Ammon's horn (tissue), 1 donor: ENCODE measurements at places on chromosomes 3 and 15.
A peak's percentile ranks its signal among the peaks of the same experiment; 100 is the strongest.

DNA sequence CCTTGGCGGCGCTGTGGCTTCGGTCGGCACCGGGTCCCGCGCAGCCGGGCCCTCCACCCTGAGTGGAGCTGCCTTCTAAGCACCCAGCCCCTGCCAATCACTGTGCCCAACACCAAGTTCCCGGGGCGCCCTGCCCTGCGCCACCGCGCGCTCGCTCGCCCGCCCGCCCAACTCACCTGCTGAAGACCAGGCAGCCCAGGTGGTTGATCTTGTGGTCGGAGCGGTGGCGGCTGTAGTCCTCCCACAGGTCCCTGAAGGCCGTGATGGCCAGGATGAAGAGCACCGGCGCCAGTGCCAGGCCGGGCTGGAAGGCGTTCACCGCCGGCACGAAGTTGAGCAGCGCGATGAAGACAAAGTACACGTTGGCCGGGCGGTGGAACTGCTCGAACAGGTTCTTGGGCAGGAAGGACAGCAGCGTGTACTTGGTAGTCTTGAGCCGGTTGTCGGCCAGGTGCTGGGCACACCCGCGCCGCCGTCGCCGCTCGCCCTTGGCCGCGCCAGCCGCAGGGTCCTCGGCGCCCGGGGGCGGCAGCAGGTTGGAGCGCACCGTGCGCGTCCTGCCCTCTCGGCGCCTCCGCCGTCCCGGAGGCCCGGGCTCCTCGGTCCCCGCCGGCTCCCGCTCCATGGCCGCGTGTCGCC, 536 bp downstream of the ATP10A start:
- no peak for DNase-seq

DNA sequence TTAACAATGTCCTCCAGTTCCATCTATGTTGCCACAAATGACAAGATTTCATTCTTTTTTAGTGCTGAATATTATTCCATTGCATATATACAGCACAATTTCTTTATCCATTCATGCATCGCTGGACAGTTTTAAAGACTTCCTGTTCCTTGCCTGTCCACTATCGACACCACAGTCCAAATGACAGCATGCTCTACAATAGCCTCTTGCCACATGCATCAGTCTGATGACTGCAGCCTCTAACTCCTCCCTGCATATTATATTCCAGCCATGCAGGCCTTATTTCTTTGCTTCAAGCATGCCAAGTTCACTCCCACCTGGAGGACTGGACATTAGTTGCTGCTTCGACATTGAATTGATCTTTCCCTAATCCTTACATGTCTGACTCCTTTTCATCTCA, 306.2 kb downstream of the FOXP1 start:
- DNase-seq: no peak

- no peak for DNase-seq
These were observed 8.4 kb downstream of the KBTBD8 start for GRCh38 chr3:67006460-67006859.

DNA sequence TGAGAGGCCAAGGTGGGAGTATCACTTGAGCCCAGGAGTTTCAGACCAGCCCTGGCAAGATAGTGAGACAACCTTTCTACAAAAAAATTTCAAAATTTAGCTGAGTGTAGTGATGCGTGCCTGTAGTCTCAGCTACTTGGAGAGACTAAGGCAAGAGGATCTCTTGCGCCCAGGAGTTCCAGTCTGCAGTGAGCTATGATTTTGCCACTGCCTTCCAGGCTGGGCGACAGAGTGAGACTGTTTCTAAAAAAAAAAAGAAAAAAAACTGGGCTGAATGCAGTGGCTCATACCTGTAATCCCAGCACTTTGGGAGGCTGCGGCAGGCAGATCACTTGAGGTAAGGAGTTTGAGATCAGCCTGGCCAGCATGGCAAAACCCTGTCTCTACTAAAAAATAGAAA, 14.0 kb upstream of the PIK3CB start:
- DNase-seq: no peak

GRCh38 chr3:43399034-43399433, 112.7 kb downstream of the SNRK start:
- no peak for DNase-seq

GRCh38 chr3:114660808-114661207, 367.0 kb downstream of the TIGIT start:
- DNase-seq: no peak

DNA sequence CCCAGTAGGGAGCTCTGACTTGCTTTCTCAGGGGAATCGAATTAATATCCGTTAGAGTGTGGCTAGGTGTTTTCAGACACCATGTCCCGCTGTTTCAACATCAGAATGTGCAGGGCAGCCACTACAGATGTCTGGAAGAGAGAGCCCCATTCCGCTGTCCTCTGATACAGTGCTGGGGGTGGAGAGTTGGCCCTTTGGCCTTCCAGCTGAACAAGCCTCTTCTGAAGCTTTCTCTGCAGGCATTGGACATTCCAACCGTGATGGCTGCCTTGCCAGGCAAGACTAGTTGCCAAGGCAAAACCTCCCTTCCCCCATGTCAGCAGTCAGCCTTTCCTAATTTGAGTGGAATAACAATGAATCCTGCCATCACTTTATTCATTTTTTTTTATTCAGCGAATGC, 1.5 kb downstream of the FAH start:
- peak; percentile 54 for DNase-seq

- no peak for DNase-seq
These were observed 19.4 kb upstream of the CCNL1 start for GRCh38 chr3:157179365-157179803.

DNA sequence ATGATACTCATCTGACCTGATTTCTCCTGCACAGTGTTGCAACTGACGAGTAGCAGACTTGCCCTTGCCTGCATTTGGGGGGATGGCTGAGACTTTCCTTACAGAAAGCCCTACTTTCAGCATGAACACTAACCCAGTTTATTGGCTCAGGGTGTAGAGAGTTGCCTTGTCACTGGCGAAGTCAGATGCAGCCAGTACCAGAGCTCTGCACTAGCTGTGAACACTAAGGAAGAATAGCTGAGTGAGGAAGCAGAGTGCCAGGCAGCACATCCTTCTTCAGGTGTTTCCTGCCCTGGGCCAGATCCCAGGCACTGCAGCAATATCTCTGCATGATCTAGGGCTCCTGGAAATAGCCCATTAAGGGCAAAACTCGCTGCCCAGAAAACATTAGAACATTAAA, 154.0 kb upstream of the SYNPR start:
- no peak for DNase-seq

GRCh38 chr3:148790851-148791735, 36.5 kb upstream of the CPB1 start:
- DNase-seq: peak; percentile 86

DNA sequence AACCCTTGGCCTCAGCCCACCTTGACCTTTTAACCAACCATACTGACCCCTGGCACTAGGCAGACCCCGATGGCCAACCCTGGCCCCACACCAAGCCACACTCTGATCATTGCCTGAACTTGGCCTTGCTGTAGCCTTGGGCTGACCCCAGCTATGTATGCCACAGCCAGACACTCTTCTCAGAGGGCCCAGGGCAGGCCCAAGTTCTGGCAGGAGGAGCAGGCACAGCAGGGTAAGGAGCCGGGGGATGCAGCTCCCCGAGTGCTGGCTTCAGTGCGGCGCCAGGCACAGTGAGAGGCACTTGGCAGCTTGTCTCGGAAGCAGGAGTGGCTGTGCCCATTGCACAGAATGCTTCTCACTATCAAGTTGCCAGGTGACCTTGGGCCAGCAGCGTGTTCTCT, 22.3 kb downstream of the PRR20G start:
- no peak for DNase-seq

GRCh38 chr3:8650583-8651416, 6.2 kb upstream of the SSUH2 start:
- DNase-seq: no peak

- DNase-seq: no peak
These were observed 234.3 kb downstream of the SQOR start for GRCh38 chr15:45869034-45869668.

DNA sequence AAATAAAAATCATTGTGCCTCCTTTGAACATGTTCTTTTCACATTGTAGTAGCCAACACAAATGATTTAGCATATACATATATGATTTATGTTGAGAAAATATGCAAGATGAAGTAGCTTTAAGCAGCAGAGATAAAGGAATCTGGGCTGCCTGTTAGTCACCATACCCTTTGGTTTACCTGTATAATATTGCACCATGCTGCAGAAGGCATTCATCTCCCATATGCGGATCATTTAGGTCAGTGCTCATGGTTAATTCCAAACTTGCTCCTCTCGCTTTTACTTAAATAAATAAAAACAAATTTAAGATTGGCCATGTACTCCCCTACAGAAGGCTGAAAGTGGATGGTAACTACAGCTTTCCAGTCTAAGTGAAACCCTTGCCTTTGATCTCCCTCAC, 86.7 kb upstream of the TBL1XR1 start:
- no peak for DNase-seq

GRCh38 chr15:78614021-78614420, 6.8 kb downstream of the CHRNA3 start:
- DNase-seq: no peak

GRCh38 chr3:106337116-106337515, 468.3 kb upstream of the CBLB start:
- no peak for DNase-seq

DNA sequence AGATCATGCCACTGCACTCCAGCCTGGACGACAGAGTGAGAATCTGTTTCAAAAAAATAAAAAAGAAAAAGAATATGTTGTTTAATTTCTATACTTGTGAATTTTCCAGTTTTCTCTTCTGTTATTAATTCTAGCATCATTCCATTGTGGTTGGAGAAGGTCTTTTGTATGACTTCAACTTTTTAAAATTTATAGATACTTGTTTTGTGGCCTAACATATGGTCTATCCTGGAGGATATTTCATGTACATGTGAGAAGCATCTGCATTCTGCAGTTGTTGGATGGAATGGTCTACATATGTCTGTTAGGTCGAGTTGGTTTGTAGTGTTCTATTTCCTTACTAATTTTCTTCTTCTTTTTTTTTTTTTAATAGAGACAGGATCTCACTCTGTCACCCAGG, 35.6 kb downstream of the MAP1A start:
- DNase-seq: no peak

- peak; percentile 48 for DNase-seq
These were observed 4.7 kb downstream of the BHLHE40 start for GRCh38 chr3:4983739-4984510.

GRCh38 chr3:161104561-161105551, at the start of gene B3GALNT1:
TSS of gene B3GALNT1 (minus strand) at chr3:161105349. CDS start at chr3:161086754, 18,595 bp downstream.
- peak; percentile 54 for DNase-seq

GRCh38 chr15:68330901-68331300, 53.4 kb downstream of the FEM1B start:
- peak; percentile 77 for DNase-seq

GRCh38 chr3:63955830-63956545, 43.8 kb upstream of the SCAANT1 start:
- no peak for DNase-seq

GRCh38 chr15:78159395-78159794, 10.2 kb downstream of the IDH3A start:
- no peak for DNase-seq

- peak; percentile 50 for DNase-seq
These were observed 410.5 kb upstream of the CADM2 start for GRCh38 chr3:84547971-84548970.

GRCh38 chr3:159938714-159939113, 49.9 kb upstream of the IL12A start:
- no peak for DNase-seq

- DNase-seq: no peak
These were observed 31.1 kb downstream of the NTRK3 start for GRCh38 chr15:88225461-88225860.
